ENCODE measurements at places on chromosomes 1 and 21.

- no peak for DNase-seq
These were observed 993 bp downstream of the DDX59 start for GRCh38 chr1:200668514-200669313.

DNA sequence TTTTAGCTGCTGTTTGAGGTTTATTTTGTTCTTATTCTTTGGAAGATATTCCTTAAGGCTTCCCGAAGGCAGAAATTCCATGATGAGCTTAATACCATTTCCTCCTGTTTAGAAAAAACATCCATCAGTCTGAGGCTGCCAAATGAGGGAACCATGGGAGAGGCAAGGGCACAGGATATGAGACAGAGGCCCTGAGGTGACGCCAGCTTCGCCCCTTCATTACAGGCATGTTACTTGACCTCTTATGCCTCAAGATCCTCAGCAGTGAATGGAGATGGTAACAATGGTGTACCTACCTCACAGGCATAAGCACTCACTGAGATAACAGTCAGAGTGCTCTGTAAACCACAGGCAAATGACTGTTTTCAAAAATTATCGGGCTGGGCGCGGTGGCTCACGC lies 93.6 kb downstream of the RAVER2 start:
- no peak for DNase-seq

GRCh38 chr1:25645637-25646400 lies 29.2 kb downstream of the MAN1C1 start:
- no peak for DNase-seq

- no peak for DNase-seq
These were observed 5.7 kb upstream of the TNFRSF8 start for GRCh38 chr1:12057382-12057781.

DNA sequence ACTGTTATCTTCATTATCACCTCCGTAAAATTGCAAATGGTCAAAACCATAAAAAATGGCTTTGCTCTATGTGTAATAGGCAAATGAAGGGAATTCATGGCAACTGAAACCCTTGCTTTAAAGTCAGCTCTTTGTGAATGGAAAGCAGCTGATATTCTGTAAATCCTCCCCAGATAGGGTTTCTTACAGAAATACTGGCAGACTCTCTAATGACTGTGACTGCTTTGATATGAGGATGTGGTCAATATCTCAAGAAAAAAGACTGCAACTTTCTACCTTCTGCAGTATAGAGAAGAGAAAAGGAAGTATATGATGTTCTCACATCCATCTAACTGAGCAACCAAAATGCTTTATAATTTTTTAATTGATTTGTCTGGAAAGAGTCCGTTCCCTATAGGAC lies 193.1 kb downstream of the ST6GALNAC3 start:
- no peak for DNase-seq

GRCh38 chr1:231419738-231420298 lies 2.3 kb downstream of the EGLN1 start:
- no peak for DNase-seq

DNA sequence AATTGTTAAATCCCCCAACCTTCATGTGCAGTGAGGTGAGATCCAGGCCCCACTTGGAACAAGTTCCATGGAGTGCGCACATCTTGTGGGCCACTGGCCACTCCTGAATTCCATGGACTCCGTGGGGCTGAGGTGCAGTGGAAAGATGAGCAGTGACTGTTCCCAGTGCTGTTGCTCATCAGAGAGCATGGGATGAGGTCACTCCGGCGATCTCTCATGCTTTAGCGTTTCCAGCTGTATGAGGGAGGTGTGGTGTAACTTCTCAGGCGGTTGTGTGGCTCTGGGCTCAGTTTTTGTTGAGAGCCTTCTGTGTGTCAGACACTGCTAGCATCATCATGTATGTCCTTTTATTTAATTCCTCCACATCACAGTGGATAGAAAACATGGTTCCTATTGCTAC lies 96.2 kb downstream of the GALNT2 start:
- no peak for DNase-seq

DNA sequence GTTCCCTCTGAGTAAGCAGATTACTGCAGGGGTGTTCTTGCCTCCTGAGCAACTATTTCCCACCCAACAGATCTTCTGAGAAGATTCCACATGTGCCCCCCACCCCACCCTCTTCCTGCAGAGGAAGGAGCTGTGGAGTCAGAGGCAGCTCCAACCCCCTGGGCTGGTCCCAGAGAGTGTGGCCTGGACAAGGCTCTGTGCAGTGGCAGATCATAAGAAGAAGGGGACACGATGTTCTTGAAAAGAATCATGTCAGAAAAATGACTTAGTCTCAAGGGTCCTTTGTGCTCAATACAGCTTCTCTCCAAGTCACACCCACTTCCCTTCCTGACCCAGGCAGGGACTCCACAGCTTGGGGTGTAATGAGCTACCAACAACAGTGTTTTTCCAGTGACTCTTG lies 95.2 kb downstream of the SYF2 start:
- no peak for DNase-seq

- no peak for DNase-seq
These were observed 67.1 kb downstream of the MAP10 start for GRCh38 chr1:232872284-232872683.

GRCh38 chr1:210445931-210446330 lies 117.2 kb downstream of the HHAT start:
- DNase-seq = no peak

GRCh38 chr1:38239258-38239835 lies 192.8 kb upstream of the POU3F1 start:
- DNase-seq = no peak

DNA sequence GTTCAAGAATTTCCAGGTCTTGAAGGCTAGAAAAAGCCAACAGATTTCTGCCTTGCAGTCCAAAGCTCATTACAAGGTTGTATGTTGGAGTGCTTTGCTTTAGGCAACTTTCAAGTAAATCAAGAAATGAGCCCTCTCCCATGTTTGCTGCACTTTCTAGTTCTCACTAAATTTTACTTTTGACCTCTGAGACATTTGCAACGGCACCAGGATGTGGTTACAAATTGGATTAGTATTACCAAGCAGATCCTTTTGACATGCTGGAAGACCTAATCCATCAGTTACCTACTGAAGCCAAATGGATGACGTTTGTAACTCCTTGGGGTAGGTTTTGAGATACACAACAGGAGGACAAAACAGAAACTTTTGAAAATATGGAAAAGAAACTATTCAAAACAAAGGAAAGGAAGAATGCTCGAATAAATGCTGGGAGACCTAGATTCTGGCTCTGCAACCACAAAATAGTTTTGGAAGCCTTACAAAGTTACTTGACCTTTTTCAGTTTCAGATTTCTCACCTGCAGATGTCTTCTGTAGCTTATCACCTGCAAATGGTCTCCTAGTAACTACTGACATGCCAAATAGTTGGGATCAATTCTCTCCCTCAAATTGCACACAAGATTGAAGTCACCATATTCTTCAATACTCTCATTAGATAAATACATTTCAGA lies 251.7 kb upstream of the ADGRL2 start:
- no peak for DNase-seq

DNA sequence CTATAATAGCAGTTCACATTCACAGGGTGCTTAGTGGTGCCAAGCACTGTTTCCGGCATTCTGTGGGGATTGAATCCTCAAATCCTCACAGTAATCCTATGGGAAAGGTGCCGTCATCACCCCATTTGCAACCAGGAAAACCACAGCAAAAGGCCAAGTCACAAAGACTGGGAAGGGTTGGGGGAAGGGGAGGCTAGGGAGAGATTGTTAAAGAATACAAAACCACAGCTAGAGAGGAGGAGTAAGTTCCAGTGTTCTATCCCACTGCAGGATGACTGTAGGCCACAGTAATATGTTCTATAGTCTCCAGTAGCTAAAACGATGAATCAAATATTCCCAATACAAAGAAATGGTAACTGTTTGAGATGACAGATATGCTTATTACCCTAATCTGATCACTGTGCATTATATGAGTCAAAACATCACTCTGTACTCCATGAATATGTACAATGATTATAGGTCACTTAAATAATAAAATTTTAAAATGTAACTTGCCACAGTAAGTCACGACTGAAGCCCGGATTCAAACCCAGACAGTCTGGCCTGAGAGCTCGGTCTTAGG lies 256.8 kb downstream of the TOMM20 start:
- no peak for DNase-seq

DNA sequence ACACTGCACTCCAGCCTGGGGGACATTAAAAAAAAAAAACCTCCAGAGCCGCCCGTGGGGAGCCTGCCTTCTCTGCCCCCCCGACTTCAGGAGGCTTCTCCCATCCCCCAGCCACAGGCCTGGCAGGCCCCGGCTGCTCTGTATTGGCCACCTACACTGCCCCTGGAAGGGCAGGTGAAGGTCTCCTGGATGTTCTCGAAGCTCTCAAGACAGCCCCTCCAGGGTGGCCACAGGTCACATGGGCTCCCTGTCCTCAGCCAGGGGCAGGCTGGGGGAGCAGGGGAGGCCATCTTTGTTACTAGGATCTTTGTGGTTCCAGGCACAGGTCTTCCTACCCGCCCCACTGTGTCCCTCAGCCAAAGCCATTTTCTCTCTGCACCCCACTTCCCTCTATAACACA lies 32.8 kb downstream of the PADI6 start:
- no peak for DNase-seq

DNA sequence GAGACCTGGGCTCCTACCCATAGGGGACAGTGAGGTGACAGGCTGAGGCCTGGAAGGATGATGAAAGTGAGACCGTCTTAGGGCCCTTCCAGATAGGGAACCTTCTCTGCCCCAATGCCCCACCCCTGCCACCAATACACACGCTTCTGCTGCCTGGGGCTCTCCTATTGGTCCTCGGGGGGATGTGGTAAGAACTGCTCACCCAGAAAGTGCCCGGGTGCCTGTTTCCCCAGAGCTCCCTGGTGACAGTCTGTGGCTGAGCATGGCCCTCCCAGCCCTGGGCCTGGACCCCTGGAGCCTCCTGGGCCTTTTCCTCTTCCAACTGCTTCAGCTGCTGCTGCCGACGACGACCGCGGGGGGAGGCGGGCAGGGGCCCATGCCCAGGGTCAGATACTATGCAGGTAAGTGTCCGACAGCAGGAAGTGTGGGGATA lies 948 bp downstream of the SEMA4A start:
- DNase-seq = no peak

- DNase-seq = no peak
These were observed 65.5 kb downstream of the NID1 start for GRCh38 chr1:235999259-235999925.

- DNase-seq = no peak
These were observed 62.0 kb upstream of the MACF1 start for GRCh38 chr1:39142401-39143060.

- DNase-seq = no peak
These were observed 80.9 kb downstream of the COLGALT2 start for GRCh38 chr1:183956559-183957188.

GRCh38 chr1:95371666-95372282 lies 137.8 kb downstream of the RWDD3 start:
- no peak for DNase-seq

DNA sequence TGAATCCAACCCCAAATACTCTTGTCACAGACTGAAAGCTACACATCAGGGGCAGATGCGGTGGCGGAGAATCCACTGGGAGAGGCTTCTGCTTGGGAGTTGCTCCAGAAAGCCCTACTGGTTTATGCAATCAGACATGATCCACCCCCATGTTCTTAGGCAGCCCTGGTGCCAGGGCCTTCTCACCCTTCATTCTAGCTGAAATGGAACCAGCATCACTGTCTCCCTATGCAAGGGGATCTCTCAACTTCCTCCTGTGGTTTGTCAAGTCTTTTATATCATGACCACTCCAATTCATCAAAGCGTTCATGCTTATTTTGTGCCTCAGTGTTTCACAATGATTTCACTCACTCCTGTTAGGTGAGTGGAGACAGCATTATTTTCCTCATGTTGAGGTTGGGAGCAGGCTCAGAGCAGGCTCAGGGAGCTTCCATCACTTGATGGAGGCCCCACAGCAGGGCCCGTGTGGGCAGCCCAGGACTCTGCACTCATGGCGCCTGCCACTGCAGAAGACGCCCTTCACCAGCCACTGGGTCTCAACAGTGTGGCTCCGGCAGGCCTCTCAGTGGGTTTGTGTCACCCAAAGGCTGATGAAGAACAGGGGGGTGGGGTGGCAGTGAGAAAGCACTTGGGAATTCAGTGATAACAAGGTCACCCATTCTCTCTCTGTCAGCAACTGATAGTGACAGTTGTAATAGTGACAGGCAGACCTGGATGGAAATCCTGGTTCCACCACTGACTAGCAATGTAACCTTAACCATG lies 67.1 kb downstream of the CD58 start:
- no peak for DNase-seq

DNA sequence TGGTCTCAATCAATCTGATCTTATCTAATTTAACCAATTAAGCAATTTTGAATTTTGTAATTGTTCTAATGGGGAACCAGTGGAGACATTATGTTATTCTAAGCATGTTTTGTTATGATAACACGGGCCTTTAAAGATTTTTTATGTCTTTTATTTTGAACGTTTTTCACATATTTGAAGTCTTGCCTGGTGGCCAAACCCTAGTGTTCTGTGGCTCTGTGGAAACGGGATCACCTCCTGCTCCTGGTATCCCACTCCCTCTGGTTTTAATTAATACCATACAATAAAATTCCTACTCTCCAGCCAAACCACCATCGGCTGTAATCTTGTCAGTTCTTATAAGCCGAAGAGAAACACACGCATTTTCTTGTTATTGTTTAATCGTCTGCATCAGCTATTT lies 22.9 kb upstream of the LMO4 start:
- no peak for DNase-seq

DNA sequence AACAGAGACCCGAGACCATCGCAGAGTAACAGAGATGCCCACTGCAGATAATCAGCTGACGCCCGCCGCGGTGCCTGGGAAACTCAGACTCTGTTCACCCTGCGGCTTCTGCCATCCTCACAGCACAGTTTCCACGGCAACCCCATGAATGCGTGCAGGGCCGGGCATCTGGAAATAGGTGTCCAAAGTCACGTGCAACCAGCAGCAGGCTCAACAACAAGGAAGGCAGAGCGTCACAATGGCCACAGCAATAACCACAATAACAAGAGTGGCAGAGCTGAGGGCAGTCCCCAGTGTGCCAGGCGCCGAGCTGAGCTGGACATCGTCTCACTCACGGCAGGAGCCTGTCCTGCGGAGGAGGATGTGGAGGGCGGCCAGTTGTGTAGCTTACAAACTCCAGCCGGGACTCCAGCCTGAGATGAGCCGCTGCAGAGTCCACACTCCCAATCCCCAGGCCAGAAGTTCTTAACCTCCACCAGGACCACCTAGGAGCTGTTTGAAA lies 102.0 kb downstream of the CRYAA start:
- DNase-seq = no peak

DNA sequence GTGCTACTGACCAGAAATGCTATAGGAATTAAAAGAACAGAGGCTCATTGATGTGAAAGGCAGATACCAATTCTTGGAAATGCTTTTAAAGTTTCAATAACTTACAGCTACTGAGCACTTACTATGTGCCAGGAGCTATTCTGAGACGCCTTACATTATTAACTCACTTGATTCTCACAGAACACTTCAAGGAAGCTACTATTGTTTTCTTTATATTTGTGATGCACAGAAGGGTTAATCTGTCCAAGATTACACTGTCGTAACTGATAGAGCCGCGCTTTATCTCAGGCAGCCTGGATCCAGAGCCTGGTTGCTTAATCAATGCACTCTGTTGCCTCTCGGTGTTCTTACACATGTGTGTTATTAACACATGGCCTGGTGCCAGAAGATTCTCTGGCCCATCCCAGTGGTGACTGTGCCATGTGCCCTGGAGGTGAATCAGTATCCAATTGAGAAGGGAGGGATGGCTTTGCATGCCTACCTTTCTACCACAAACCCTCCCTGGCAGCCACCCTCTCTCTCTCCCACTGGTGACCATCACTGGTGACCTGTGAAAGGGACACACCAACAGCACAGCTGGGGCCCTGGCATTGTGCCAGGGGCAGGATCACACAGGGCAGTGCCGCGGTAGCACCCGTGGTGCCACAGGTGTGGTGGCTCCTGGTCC lies 8.8 kb downstream of the FMO1 start:
- no peak for DNase-seq
